ENCODE measurements at places on chromosomes 1 and 21.

- no peak for DNase-seq
Observed at GRCh38 chr1:36080236-36080635, 3.7 kb upstream of the TEKT2 start.

DNA sequence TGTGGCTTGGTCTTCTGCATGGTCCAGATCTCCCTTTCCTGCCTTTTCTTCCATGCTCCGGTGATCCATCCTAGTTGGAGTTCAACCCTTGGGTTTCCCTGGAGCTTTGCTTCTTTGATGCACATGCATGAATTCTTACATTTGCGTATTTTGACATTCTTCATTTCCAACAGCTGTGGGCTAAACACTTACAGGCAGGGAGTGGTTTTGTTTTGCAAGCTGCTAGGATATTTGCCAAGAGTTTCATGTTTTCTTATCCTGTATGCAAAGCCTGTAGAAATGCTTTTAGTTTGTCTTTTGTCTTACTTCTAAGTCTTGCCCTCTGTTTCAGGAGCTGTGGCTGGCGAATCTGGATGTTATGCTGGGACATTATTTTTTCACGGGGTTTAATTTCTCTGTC, 90.3 kb upstream of the PAXBP1 start:
- DNase-seq, result no peak

GRCh38 chr1:233024199-233024598, 73.8 kb downstream of the NTPCR start:
- DNase-seq, result no peak

DNA sequence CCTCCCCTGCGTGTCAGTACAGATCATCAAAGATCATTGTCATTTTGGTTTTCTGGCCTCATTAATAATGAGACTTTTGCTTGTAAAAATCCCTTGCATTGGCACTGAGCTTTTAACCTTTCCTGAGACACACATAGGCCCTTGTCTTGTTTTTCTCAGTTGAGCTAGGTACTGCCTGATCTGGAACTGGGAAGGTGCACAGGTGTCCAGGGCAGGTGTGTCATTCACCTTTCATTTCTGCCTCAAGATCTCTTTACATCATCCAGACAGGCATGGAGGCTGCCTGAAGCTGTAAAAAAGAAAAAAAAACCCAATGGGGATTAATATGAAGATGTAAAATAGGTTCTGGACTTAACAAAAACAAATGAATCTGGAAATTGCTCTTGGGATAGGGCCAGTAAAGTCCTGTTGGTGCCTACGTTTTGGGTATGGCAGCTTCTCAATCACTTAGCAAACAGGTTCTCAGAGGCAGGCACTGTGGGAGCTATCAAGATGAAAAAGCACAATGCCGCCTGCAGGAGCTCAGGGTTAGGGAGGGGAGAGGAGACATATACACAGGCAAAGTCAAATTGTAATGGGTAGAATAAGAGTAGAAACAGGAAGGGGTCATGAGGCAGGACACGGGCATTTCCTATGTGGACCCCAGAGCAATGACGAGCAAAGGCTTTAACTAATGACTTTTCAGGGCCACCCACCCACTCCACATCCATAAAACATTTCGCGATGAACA, 1.0 kb upstream of the KCNC4 start:
- no peak for DNase-seq

DNA sequence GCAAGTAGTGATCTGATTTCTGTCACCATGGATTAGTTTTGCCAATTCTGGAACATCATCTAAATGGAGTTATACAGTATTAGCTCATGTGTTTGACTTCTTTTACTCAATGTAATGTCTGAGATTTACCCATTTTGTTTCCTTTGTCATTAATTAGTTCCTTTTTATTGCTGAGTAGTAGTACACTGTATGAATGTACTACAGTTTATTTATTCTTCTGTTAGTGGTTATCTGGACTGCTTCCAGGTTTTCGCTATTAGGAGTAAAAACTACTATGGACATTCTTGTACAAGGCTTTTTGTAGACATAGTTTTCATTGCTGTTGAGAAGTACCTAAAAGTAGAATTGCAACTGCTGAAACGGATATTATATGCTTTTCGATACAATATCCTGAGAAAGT, 14.1 kb downstream of the SUCO start:
- no peak for DNase-seq

- DNase-seq, result no peak
Observed at GRCh38 chr1:13753636-13754402, 53.8 kb downstream of the PRDM2 start.

GRCh38 chr1:243548516-243548915, 292.7 kb downstream of the SDCCAG8 start:
- no peak for DNase-seq

- no peak for DNase-seq
Observed at GRCh38 chr21:33824156-33824941, 91.3 kb downstream of the ATP5PO start.

GRCh38 chr1:214165850-214166374, 115.0 kb upstream of the SMYD2 start:
- no peak for DNase-seq

DNA sequence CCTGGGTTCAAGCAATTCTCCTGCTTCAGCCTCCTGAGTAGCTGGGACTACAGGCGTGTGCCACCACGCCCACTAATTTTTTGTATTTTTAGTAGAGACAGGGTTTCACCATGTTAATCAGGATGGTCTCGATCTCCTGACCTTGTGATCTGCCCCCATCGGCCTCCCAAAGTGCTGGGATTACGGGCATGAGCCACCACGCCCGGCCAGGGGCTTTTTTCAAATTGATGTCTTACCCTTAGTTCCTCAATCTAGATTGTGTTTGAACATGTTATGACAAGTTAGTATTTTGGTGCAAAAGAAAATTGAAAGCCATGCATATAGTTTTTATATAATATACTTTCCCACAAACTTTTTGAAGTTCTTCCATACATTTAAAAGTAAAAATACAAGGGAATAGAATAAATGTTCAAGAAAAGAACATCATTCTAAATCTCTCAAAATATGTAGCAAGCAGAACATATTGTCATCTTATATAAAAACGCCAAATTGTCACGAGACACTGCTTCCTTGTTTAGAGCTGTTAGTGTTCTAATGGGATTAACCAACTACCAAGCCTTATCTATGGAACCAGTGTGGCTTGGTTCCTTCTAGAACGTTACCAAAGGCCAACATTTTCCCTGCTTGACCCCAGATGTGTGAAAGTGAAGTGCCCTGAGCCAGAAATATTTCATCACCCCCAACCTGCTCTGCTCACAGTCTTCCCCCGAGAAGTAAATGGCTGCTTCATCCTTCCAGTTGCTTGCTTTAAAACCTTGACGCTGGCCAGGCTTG, 9.5 kb upstream of the PLEKHM2 start:
- DNase-seq, result no peak

DNA sequence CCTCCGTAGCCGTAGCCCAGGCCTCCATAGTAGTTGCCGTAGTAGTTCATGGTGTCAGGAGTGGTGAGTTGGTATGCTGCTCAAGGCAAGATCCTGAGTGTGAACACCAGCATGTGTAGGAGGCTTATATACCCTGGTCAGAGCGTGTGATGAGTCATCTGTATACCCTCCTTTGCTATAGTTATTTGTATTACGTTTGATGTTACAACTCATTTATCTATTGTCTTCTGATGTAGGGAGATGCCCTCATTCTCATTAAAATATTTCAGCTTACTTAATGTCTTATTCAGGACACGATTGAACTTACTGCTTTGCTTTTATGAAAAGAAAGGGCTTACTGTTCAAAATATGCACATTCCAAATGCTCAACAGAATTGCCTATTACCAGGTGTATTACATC, at the start of gene KRTAP19-5:
Gene KRTAP19-5, minus strand, starts transcription at position 101 of the 400 bp plus-strand sequence. Its CDS starts 51 bp downstream, at position 50.
- no peak for DNase-seq

DNA sequence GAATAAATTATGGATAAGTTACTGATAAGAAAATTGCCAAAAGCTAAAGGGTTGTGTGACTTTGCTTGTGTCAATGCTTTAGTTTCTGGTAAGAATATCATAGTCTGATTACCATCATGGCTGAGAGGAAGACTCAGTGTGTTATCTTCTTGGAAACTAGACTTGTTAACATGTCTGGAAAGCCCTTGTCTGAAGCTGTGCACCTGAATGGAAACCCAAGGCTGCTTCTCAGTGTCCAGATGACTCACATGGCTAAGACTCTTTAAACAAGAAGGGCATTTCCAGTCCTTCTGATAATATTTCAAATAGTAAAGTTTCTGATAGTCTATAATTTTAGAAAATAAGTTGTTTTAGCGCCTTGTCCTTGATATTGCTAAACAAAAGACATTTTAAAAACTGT, 1092.7 kb downstream of the PLA2G4A start:
- DNase-seq, result no peak

DNA sequence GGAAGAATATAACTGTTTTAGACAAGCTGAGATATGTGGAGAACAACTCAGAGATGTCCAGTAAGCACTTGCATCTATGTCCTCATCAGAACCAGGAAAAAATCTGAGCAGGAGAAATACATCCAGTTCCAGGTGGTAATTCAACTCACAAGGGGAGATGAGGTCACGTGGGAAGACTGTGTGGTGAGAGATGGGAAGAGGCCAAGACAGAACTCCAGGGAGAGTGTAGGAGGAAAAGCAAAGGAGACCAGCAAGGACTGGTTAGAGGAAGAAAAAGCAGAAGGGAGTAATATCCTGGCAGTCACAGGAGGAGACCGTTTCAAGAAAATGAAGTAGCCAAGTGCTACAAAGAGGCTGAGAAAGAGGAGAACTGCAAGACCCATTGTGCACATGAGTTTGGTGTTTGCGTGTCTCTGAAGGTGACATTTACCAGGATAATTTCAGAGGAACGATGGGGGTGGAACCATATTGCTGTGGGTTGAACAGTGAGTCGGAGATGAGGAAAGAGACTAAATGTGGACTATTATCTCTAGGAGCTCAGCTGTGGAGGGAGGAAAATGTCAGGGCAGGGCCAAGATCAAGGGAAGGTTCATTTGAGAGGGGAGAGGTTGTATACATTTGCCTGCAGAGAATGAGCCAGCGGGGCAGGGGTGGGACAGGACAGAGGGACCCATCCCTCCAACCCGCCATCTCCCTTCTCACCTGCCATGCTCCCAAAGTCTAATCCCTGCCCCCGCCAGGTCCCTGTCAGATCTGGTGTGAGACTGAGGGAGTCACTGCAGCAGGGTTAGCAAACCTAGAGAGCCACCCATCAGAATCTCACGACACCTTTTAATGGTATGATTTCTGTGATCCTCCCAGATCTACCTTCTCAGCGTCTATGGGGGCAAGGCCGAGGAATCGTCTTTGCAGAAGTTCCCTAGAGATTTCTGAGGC, 24.9 kb downstream of the SUSD4 start:
- no peak for DNase-seq

GRCh38 chr1:174931214-174931613, 68.5 kb upstream of the CACYBP start:
- no peak for DNase-seq

GRCh38 chr21:46217511-46218196, 10.9 kb downstream of the LSS start:
- DNase-seq, result no peak

GRCh38 chr1:201511941-201512539, 5.1 kb upstream of the CSRP1 start:
- DNase-seq, result no peak

DNA sequence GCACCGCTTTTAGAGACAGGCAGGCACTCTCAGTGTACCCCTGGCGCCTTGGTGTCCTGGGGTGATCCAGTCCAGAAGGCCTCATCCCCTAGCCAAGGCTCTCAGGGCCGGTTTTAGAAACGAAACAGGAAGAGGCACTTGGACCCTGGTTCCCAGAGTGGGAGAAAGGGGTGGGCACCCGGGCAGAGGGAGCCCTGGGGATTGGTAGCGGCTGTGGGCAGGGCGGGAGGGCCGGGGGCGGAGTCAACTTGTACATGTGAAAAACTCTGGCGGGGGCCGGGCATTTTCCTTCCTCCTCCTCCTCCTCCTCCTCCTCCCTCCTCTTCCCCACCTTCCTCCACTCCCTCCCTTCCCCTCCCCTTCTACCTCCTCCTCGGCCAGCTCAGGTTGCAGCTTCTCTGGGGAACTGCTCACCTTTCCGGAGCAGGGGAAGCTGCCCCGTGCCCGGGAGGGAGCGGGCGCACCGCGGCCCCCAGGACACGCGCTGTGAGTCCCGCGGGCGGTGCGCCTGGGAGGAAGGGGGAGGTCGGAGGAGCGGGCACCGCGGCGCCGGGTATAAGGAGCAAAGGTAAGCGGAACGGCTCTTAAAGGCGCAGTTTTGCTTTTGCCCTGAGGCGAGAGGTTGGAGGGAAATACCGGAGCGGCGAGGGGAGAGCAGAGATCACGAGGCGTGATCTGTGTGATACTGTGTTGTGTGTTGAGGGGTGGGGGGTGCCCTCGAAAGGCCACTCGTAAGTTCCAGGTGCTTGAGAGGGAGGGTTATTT, at the start of gene CDK18:
Gene CDK18, plus strand, starts transcription at position 359 of the 765 bp plus-strand sequence. CDS start 18,499 bp downstream, outside the sequence.
- no peak for DNase-seq

DNA sequence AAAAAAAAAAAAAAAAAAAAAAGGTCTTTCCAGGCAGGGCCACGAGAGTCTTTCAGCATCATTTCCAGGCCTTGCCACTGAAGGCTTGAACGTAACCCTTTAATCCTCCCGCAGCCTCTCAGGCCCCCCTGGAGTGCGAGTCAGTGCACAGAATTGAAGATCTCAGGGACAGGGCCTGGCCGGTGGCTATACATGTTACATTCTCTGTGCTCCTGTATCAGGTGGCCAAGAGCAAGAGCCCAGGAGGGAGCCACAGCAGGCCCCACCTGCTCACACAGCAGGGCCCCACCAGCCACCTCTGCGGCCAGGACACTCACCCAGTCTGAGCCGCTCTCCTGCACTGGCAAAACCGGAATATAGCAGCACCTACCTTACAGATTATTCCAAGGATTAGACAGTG, 34.1 kb upstream of the SLC25A33 start:
- DNase-seq, result no peak

GRCh38 chr1:183831311-183831710, 26.4 kb downstream of the RGL1 start:
- DNase-seq, result no peak

GRCh38 chr1:44045064-44045463, 13.8 kb upstream of the SLC6A9 start:
- no peak for DNase-seq

DNA sequence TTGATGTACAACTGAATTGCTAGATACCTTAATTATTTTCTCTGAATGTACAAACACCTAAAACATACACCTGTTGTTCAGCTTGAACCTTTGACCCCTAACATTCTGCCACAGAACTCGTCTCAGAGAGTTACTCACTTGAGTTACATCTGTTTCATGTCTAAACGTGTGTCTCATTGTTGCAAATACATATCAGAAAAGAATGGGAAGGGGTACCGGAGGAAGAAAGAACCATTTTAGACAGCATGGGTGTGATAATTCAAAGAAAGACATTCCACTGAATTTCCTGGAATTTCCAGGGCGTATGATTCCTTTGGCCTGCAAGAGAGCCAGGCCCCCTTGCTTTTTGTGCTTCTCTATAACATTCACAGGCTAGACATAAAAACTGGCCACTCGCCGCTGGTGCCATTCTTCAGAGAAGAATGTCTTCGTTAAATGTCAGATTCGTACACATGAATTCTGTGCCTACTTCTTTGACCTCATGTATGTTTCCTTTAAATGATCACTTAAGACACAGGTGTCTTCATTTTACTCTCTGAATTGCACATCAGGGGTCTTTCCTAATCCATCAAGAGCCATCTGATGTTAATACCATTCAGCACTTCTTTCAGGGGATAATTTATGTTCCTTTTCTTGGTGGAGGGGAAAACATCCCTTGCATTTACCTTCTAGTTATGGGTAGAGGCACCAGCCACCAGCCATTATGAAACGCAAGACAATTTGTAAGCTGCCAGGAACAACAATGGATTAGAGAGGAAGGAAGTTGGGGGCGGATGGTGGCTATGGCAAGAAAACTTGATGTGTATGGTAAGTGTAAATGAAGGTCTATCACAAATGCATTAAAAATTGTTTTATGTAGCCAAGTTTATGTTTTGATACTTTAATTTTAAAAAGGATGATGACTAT, 12.7 kb downstream of the ATF3 start:
- DNase-seq, result no peak

- no peak for DNase-seq
Observed at GRCh38 chr1:47280142-47280541, 33.8 kb downstream of the STIL start.
